CD8-positive, alpha-beta memory T cell (primary cell): ENCODE measurements at places on chromosomes 6 and 20.

DNA sequence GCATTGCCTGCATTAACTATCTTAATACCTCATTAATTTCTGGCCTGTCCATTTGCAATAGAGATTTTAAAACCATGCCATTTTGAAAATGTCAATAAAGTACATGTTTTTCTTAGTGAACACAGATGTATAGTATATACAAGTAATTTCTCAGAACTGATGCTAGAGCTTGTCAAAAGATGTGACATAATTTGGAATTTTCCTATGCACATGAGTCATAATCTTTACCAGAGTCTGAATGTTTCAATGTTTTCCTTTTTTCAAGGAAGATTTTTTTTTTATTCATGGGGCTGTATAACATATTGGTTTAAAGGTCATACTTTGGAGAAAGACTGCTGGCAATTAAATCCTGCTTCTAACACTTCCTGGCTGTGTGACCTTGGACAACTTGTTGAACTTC, 1347.5 kb upstream of the ADGRB3 start:
- no peak for DNase-seq

DNA sequence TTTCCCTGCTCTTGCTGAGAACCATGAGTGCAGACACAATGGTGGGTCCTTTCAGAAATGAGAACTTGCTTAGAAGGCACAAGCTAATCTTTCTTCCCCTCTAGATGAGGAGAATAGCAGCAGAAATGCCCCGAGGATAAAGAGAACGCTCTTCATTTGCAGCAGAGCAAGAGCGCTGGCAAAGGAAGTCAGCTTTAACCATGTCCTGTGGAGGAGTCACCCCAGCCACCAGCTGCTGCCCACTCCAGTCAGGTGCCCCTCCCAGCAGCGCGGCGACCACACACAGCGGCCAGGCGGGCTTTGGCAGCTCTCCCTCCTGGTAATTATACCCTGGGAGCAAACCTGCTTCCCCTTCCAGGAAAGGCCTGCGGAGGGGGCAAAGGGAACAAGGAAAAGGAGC, 42.4 kb upstream of the EMILIN3 start:
- DNase-seq, result no peak

GRCh38 chr20:9490631-9491030, 23.8 kb upstream of the LAMP5 start:
- DNase-seq, result no peak

GRCh38 chr20:22379472-22379871, 204.9 kb downstream of the FOXA2 start:
- no peak for DNase-seq
